SJSA1 (cell line): ENCODE measurements at places on chromosomes 3 and 15.

DNA sequence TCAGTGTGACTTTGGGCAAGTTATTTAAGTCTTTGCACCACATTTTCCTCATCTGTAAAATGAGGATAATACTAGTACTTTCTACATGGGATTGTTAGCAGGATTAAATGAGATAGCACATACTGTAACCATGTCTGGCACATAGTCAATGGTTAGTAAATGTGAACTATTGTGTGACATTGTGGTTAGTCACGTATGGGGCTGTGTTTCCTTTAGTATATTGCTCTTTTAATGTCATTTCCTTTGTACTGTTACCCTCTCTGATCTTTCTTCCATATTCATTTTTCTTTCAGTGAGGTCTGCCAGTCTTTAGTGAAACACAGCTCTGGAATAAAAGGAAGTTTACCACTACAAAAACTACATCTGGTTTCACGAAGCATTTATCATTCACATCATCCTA, 21.4 kb downstream of the OPA1 start:
- DNase-seq: no peak

GRCh38 chr3:11910971-11911531, 64.4 kb upstream of the TAMM41 start:
- no peak for DNase-seq

- DNase-seq: peak; percentile 57
Observed at GRCh38 chr15:96354731-96355567, 24.4 kb downstream of the NR2F2 start.

- no peak for DNase-seq
Observed at GRCh38 chr15:101042320-101042719, 123.2 kb downstream of the LRRK1 start.

DNA sequence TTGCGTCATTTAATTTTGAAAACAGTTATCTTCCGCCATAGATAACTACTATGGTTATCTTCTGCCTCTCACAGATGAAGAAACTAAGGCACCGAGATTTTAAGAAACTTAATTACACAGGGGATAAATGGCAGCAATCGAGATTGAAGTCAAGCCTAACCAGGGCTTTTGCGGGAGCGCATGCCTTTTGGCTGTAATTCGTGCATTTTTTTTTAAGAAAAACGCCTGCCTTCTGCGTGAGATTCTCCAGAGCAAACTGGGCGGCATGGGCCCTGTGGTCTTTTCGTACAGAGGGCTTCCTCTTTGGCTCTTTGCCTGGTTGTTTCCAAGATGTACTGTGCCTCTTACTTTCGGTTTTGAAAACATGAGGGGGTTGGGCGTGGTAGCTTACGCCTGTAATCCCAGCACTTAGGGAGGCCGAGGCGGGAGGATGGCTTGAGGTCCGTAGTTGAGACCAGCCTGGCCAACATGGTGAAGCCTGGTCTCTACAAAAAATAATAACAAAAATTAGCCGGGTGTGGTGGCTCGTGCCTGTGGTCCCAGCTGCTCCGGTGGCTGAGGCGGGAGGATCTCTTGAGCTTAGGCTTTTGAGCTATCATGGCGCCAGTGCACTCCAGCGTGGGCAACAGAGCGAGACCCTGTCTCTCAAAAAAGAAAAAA, 1.2 kb downstream of the B2M start:
- DNase-seq: peak; percentile 84

- DNase-seq: no peak
Observed at GRCh38 chr3:193546129-193546528, 8.6 kb downstream of the ATP13A4 start.

DNA sequence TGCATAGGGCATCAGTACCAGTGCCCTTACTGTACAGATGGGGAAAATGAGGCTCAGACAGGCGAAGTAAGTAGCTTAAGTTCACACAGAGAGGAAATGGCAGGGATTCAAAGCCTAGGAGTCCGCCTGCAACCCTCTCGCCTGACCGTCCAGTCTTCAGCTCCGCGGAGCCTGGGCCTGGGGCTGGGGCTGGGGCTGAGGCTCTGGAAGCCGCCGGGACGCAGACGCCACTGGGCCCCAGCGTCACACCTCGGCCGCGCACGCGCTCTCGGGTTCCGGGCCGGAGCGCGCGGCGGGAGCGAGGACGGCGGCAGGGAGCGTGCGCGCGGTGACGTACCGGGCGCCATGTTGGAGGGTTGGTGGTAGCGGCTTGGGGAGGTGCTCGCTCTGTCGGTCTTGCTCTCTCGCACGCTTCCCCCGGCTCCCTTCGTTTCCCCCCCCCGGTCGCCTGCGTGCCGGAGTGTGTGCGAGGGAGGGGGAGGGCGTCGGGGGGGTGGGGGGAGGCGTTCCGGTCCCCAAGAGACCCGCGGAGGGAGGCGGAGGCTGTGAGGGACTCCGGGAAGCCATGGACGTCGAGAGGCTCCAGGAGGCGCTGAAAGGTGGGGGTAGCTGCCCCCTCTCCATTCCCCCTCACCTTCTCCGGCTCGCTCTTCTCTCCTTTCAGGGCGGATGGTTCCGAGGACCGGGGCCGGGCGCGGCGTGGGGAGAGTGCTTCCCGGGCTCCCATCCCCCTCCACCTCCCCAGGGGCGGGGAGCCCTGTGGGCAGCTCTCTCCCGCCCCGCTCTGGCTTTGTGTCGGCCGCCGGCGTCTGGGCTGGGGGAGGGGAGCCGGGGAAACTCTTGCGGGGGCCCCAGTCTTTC, at the start of gene PPP4R2:
Gene PPP4R2 (plus strand): TSS at position 339 of the 861 bp plus-strand sequence. CDS start 227 bp downstream, at position 566.
- DNase-seq: peak; percentile 89

DNA sequence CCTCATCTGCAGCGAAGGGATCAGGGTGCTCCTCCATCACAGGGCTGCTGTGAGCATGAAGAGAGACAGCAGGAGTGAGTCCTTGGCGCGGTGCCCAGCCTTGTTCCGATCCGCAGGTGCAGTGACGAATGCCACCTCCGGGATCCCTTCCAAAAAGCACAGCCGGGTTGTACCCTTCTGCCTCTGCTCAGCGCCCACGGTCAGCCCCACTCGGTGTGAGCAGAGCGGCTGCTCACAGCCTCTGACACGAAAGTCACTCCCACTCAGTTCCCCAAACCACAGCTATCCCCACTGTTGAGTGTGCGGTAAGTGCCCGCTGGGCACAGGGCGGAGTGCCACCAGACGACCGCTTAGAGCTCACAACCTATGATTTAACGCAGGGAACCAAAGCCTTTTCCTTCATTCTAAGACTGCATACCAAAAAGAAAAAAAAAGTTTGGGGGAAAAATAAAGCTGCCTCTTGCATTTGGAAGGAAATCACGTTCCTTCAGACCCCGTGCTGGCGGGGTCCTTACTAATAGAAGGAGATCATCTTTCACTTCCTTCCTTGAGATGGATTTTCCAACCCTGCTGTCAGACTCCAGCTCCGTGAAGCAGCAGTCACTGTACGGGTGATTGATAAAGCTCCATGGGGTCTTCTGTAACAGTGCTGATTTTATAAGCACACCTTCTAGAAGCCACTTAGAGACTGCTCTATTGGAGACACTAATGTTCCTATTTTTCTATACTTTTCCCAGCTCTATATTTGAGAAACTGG, 34.7 kb upstream of the TUBGCP5 start:
- DNase-seq: peak; percentile 10

DNA sequence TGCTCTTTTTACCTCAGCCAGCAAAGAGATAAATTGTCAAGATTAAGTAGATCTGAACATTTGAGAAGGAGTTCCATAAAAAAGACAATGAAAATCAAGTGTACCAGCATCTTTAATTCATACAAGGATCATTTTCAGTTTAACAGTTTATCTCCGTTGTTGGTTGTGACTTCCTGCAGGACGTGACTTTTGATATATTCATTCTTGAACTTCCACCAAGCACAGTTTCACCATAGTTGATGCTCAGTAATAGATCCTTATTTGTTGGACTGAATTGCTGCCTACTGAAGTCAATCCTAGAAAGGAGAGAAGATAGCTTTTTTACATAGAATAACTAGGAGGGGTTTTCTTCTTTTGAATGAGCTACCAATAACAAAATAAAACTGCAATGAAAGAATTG, 408.2 kb downstream of the LPP start:
- no peak for DNase-seq

DNA sequence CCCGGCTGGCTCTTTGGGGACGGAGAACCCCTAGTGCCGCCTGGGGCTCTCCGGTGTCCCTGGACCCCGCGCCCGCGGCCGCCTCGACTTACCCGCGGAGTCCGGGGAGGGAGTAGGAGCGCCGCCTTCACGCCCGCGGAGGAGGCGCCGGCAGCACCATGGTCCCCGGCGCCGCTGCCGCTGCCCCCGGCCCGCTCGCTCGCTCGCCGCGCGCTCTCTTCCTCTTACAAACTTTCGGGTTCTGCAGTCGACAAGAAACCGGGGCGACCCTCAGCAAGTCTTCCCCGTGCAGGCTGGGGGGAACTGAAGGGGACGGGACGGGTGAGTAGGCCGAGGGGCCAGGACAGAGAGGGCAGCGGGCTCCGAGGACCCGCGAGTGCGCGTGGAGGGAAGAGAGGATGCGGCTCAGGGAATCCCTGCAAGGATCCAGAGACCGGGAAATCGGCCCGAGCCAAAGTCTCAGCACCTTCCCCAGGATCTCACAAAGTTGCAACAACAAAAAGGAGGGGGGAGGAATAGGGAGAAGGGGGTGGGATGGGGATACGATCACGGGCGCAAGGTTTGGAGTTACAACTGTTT, 2.0 kb downstream of the FOXP1 start:
- peak; percentile 45 for DNase-seq

DNA sequence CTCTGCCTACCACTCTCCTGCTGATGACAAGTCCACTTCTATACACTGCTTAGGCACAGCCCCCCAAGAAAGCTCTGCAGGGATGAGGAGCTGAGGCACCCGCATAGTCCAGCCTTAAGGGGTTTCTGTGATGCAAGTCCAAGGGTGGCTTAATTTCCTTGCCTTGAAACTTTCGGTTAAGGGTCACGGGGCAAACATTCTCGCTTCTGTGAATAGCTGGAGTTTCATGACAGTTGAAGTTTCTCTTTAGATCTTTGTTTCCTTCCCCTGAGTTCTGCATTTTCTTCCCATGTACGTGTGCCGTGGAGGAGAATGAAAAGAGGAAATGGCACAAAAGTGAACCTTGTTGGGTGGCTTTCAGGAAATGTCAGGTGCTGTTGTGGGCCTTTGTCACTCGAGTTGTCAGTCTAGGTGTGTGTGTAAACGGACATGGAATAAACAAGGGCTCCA, 7.0 kb downstream of the GPR160 start:
- no peak for DNase-seq

DNA sequence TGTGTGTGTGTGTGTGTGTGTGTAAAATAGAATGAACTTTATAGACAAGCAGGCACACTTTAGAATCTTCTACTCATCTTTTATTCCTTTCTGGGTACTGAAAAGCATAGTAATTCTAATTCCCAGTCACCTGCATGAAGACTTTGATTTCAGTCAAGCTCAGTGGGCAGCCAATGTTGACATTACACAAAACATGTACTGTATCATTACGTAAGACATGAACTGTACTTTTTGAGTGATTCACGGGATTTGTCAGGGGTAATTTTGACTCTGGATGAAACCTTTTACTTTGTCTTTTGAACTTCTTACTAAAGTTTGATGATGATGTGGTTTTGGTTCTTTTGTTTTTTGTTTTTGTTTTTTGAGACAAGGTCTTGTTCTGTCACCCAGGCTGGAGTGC, 38.8 kb downstream of the PTPRG start:
- DNase-seq: no peak

DNA sequence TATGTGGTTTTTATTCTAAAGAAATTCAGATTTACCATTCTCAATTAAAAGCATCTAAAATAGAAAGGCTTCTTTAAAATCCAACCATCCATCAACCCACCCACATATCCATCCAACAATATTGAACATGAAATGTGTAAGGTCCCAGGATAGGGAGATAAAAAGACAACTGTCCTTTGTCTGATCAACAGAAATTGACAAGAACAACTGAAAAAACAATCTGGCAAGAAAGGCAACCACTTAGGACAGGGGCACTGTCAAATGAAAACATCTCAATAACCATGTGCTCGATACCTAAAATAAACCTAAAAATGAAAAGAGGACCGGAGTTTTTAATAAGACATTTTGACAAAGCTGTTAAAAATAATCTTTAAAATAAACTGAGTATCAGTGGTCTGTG, 67.2 kb downstream of the NR1I2 start:
- DNase-seq: no peak

- no peak for DNase-seq
Observed at GRCh38 chr3:15726881-15727280, 70.9 kb downstream of the ANKRD28 start.

GRCh38 chr15:71337197-71337845, 222.1 kb downstream of the THSD4 start:
- DNase-seq: no peak

DNA sequence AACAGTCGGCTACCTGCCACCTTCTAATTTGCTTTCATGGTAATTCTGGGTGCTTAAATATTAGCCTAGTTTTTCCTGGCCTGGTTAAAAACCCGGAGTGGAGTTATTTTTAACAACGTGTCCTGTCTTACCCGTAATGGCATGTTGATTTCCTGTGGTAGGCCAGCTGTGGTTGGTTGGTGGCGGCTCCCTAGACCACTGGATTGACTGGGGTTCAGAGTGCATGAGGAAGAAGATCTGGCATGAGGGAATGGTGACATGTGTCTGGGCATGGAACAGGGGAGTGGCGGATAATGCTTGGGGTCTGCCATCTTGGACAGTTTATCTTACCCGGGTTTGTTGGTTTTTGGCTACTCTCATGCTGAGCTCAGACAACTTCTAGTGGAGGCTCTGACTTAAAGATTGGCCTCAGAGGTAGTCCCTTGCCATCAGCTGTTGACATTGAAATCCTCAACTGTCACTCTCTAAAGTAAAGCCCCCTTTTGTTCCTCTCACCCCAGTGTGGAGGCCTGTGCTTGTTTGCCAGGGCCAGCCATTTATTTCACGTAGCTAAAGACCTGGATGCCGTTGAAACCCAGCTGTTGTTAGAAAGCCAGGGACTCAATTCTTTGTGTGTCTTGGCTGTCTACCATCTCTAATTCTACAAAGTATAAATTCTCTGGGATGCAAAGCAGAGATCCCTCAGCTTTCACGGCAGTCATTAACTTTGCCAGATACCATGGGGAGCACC, 81.6 kb downstream of the DNASE1L3 start:
- no peak for DNase-seq

DNA sequence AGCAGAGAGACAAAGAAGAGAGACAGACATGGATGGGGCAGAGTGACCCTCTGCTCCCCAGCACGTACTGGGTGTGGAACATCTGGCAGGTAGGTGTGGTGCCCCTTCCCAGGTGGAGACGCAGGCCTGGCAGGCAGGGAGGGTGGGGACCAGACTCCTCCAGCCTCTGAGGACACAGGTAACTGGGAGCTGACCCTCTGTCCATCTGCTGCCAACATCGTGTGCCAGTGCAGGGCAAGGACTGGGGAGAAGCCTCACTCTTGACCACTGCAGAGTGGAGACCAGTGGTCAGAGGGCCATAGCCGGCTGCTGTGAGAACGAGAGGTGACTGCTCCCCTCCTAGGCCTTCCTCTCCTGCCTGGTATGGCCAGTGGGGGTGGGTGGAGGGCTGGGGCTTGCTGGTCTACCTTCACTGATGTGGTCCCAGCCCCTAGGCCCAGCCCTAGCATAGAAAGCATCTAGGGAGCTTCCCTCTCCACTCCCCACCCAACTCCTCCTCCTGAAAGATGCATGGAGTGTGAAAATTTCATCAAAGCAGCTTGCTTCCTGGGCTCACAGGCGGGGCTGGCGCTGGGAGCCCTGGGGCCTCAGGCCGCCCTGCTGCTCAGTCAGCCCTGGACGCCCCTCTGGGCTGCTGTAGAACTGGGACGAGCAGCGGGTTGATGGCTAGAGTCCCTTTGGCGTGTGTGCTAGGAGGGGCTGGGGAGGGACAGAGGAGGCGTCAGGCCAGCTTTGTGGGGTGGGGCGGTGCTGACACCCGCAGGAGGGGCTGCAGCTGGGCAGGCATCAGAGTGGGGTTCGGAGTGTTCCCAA, 90.3 kb downstream of the PLXNA1 start:
- no peak for DNase-seq
